ENCODE measurements at places on chromosomes 1 and 21.

DNA sequence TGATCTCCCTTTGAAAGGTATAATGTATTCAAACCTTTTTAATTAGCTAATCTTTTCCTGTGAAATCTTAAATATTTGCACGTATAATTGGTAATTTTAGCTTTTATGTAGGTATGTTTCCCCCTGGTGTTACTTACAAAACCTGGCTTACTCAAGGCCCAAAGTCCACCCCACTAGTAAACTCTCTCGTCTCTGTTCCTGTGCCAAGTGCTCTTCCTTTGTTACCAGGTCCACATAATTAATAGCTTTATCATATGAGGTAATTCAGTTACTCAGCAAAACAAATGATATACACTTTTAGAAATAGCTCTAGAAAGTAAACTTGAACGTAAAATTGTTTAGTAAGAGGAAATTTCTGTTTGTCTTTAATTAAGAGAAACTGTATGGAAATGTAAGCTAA is 36.7 kb downstream of the NFIA start:
- DNase-seq: no peak

DNA sequence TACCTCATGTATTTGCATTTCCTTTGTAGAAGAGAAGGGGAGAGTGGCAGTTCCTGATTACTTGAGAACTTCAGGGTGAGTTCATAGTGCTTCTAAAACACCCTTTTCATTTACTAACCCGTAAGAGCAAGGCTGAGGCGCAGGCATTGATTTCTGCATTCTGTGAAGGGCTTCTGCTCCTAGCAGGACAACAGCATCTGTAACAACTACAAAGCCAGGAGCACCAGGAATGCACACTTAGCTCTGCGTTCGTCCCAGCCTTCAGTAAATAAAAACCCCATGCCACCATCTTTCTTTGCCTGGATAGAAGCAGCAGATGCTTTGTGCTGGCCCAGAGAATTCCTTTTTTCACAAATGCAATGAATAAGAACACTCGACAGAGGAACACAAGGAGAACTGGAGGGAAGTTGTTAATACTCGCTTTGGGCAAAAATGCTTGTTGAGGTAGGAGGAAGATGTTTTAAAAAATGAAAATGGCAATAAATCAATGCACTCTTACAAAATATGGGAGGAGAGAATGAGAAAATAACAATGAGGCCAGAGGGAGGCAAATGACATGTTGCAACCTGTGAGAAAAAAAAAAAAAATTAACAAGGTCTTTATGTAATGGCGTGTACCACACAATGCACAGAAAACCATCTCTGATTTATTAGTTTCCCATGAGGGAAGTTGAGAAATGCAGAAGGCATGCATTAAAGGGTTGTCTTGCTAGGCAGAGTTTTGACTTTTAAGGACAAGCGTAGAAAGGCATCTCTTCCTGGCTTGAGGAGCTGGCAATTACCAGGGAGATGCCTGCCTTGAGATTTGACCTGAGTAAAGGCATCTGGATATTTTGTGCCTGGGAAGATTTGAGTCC is 418.8 kb downstream of the DISC1 start:
- DNase-seq: no peak

GRCh38 chr1:154759196-154759595 is 110.9 kb downstream of the KCNN3 start:
- DNase-seq: no peak

- DNase-seq: no peak
Observed at GRCh38 chr1:64171246-64171645, 32.2 kb upstream of the UBE2U start.

DNA sequence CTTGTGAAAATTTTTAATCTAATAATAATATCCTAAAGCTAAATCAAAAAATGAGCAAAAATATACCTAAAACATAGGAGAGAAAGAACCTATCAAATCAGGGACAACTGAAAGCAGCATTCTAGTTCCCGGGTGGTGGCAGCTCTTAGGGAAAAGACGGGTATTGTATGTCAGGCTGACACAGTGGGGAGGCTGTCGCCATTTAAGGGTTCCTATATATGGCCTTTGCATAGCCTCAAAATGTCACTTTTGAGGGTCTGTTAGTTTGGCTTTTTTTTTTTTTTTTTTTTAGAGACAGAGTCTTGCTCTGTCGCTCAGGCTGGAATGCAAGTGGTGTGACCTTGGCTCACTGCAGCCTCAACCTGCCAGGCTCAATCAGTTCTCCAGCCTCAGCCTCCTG is 6.0 kb downstream of the CLSTN1 start:
- DNase-seq: no peak

GRCh38 chr1:200739702-200740570 is 1.2 kb downstream of the CAMSAP2 start:
- no peak for DNase-seq

DNA sequence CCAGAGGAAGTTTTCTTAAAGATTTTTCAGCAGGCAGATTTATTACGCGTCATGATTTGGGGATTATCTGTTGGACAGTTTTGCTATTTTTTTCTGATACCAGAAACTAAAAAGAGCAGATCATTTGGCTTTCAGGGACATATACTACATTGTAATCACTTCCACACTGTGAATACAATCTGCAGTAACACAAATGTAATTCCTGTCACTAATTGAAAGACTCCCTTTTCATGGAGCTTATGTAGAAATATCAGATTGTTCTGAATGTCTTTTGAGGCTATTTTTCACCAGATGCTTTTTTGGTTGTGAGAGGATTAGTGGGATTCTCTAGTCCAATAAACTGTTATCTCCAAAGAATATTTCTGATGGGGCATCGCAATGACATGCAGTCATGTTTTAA is 464.2 kb downstream of the DISC1 start:
- DNase-seq: no peak

DNA sequence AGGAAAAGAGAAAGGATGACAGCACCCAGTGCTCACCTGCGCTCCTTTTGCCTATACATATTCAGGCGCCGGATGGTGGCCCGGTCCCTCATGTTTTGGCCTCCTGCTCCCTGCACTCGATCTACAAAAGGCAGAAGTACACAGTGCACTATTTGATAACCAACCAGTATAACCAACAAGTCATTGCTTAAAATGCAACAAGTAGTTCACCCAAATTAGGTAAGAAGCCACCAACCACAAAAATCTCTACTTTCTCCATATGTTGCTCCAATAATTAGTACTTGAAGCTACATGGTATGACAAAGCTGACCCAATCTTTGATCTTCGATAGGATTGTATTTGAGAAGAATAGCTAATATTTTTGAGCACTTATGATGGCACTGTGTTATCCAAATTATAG is 2.0 kb downstream of the GNL2 start:
- DNase-seq: no peak

DNA sequence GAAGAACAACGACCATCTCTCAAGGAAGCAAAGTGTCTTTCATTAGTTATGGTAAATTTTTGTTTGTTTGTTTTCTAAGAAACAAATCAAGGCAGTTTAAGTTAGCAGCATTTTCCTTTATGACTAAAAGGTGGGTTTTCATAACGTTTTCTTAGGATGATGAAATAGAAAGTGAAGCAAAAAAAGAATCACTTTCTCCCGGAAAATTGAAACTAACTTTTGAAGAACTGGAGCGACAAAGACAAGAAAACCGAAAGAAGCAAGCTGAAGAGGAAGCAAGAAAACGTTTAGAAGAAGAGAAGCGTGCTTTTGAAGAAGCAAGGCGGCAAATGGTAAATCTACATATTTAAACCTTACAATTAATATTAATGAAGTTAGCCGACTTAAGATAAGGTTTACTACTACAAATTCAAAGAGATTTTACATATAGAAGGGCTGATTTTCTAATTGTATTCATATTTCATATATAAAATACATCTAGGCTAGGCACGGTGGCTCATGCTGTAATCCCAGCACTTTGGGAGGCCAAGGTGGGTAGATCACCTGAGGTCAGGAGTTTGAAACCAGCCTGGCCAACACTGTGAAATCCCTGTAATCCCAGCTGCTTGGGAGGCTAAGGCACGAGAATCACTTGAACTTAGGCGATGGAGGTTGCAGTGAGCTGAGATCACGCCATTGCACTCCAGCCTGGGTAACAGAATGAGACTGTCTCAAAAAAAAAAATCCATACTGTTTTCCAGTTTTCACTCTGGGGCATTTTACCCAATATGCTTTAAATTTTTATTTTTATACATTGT is 38.3 kb downstream of the NEXN start:
- DNase-seq: peak; percentile 11

DNA sequence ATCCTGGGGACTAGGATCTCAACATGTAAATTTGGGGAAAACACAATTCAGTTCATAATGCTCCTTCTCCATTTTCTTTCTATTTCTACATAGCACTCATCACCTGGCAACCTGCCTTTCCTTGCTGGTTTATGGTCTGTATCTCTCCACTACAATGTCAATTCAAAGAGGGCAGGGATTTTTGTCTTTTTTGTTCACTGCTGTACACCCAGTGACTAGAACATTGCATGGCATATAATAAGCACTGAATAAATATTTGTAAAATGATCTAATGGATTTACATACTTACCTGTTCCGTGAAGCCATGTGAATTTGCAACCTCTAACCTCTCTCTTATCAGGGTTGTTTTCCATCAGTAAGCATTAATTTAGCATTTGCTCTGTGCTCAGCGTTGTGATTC is 27.4 kb upstream of the TBX15 start:
- DNase-seq: no peak

- DNase-seq: no peak
Observed at GRCh38 chr1:173853074-173853473, 14.7 kb downstream of the GAS5 start.

GRCh38 chr1:43659212-43660166 is 9.5 kb downstream of the KDM4A start:
- DNase-seq: no peak

GRCh38 chr1:240232530-240232929 is 140.8 kb downstream of the FMN2 start:
- DNase-seq: no peak

DNA sequence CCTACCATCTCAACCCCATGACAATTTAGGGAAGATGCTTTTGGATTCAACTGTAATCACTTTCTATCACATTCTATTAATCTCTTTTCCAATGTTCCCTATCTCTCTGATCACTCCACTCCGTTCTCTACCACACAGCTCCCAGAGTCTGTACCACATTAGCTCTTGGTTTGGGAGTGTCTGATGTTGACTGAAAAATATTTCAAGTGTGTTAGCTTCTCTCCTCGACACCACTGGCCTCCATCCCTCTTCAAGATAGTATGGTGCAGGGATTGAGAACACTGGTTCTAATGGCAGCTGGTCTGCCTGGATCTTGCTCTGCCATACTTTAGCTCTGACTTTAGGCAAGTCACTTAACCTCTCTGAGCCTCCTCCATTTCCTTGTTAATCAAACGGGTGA is 39.9 kb downstream of the ATP1A1 start:
- no peak for DNase-seq

DNA sequence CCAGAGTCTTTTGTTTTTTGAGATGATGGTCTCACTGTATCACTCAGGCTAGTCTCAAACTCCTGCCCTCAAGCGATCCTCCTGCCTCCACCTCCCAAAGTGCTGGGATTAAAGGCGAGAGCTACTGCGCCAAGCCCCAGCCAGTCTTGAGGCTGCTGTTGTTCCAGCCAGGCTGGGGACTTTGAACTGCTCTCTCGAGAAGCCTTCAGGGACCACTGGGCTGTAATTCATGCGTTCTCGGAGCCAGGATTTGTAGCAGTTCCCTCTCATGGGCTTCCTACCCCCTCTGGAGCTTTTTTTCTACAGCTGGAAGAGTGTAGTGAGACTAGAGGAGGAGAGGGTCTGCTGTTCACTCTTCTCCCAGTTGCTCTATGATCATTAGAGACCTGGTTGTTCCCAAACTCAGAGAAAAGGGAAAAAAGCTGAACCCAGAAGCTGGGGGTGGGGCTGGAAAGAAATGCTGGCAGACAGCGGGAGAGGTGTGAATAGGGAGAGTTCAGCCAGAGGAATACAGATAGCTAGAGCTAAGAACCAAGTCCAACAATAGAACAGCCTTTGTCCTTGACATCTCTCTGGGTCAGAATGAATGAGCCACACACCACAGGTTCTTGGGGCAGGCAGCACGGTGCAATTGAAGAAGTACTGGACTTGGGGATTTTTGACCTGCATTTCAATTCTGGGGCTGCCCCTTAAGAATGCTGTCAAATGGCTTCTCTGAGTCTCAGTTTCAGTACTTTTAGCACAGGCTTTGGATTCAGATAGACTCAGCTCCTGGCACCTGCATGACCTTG is 13.2 kb upstream of the SLC41A1 start:
- DNase-seq: no peak

DNA sequence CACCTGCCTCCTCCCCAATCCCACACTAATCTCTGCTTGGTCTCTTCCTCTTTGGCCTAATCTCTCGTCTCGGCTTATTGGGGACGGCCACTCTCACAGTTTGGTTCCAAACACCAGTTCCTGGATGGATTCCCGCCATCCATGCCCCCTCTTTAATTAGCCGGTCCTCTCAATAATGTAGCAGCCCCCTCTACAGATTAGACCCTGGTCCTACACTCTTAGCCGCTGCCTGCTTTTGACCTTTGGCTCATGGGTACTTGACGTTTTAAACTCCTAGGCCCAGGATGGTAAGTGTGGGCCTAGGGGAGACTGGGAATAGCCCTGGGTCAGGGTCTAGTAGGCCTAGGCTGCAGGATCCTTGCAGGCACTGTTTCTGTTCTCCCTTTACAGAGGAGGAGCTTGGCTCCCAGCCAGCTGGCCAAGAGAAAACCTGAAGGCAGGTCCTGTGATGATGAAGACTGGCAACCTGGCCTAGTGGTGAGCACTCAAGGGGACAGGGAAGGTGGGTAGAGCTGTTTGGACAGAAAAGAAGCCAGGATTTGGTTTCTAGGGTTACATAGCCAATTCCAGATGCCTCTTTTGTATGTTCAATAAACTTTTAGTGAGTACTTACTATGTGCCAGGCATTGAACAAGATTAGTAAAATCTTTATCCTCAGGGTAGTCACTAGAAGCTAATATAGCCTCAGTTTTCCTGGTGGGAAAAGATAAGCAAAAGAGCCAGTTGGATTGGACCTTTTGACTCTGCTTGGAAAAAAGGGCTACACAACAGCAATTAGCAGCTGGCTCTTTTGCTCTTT is 758 bp downstream of the RAD54L start:
- peak; percentile 24 for DNase-seq

GRCh38 chr1:55131218-55131617 is 83.9 kb downstream of the USP24 start:
- no peak for DNase-seq

DNA sequence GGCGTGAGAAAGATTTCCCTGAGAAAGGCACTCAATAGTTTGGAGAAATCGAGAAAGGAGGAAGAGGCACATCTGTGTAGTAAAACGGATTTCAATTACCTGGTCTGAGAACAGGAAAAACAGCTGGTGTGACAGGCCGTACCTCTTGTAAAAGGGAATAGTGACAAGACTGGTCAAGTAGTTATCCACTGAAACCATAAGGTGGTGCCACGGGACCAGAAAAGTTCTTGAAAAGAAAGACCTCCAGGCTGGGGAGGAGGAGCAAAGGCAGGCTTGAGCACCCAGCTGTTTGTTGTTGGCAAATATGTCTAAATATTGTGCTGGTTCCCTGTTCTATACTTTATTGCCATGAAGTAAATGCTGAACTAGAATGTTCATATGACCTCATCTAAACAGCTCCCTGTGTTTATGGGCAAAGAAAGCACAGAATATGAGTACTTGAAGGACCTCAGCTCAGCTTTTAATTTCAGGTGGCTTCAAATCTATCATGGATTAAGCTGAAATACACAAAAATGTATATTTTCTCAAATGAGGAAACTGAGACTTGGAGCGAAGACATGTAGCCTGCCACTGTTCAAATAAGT is 4.0 kb downstream of the HAO2 start:
- no peak for DNase-seq

GRCh38 chr1:227828786-227829185 is 13.3 kb downstream of the PRSS38 start:
- DNase-seq: no peak

All from germinal center (tissue), 1 donor.